Stimulated activated CD8-positive, alpha-beta memory T cell treated with anti-CD3 and anti-CD28 coated beads, Interleukin-2, amount 100 ng/mL, for 1 hour (primary cell): ENCODE measurements at places on chromosomes 6 and 20.

GRCh38 chr6:148888856-148889255 is 142.0 kb downstream of the UST start:
- no peak for DNase-seq

- DNase-seq, result no peak
Measured at GRCh38 chr6:42692137-42692911, 30.1 kb downstream of the PRPH2 start.

- DNase-seq, result no peak
Measured at GRCh38 chr6:99016355-99016754, 68.6 kb upstream of the FBXL4 start.

GRCh38 chr20:44527716-44528199 is 5.9 kb upstream of the SERINC3 start:
- DNase-seq, result no peak
